Cortex of kidney (tissue), 1 donor: ENCODE measurements at places on chromosomes 16 and 17.

- DNase-seq: no peak
Observed at GRCh38 chr17:58112970-58113631, 29.9 kb downstream of the DYNLL2 start.

- DNase-seq: no peak
Observed at GRCh38 chr17:16288860-16289571, 64.3 kb downstream of the CENPV start.

DNA sequence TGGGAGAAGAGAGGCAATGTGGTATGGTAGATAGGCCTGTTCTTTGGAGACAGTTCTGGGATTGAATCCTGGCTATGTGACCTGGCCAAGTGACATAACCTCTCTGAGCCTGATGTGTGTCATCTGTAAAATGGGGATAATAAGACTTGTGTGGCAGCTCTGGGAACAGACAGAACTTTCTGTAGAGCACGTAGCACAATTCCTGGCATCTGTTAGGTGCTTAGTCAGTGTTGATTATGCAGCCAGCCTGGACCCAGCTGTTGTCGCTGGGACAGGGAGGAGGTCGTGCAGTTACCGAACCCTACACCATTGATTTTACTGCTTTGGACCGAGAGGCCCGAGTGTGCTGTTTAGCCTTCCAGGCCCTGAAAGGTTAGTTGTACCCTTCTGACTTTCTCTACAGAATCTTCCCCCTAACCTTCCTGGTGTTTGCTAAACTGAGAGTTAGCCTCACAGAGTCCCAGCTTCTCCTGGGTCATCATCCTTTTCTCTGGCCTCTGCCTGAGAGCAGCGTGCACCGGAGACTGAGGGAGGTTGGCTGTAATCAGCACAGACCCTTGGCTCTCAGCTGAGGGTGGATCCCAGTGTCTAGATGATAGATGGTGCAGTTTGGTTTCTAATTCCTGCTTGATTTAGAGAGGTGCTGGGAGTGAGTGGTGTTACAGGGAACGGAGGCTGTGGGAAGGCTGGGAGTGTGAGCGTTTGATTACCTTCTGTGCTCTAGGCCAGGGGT lies 31.9 kb downstream of the MSI2 start:
- no peak for DNase-seq

GRCh38 chr16:11546608-11547061 lies 40.1 kb downstream of the LITAF start:
- no peak for DNase-seq

DNA sequence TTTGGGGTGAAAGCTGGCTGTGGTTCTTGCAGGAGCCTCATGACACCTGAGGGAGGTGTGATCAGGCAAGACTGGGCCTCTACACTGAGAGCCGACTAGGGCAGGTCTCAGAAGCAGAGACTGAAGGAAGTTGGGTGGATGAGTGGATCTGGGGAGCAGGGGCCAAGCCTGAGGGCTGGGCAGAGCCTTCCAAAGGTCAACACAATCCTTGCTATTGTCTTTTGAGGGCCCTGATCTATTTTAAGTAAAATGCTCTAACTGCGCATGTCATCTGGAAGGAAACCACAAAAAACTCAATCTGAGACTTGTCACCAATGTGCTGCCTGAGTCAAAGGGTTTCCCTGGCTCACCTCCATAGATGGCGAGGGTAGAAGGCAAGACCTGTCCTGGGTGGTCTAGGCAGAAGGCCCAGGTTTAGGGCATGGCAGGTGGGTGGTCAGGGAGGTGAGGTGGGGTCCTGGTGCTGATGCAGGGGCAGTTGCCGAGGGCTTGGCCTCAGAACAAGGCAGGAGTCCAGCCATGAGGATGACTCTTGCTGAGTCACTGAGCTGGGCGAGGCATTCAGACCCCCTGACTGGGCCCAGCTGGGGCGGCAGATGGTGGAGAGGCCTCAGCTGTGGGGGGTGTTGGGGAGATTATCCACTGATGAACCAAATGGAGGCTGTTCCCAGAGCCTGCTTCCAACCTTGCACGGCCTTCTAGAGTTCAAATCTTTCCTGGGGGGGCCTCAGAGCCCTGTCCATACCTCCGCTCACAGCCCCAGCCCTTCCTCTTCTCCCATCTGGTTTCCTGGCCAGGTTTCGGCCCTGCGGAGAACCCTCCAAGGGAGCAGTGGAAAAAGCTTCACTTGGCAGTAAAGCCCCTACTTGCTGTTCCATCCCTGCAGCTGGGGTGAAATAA lies 5.1 kb downstream of the MVP start:
- no peak for DNase-seq

DNA sequence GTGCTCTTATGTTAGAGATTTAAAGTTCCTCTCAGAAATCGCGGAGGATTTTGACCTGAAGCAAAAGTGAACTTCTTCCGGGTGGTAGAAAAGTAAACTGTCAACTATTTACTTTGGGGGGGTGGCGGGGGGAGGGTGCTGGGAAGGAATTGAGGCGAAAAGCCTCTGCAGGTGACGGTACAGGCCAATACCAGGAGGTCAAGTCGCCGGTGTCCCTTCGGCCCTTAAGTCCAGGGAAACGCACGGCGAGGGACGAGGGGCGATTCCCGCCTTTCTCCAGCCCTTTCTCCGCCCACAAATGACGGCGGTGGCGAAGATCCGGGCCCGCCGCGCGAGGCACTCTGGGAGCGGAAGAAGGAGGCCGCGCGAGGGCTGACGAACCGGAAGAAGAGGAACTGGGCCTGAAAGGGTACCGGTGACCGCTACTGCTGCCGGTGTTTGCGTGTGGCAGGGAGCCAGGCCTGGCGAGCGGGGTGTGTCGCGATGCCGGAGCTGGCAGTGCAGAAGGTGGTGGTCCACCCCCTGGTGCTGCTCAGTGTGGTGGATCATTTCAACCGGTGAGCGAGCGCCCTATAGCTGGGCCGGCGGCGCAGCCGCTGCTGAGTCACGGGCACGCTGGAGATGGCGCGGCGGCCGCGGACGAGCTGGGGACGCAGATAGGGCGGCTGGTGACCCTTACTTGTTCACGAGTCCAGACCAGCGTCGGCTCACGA lies at the start of gene PSMD7:
Gene PSMD7 (plus strand): TSS at position 383 of the 713 bp plus-strand sequence. CDS start 101 bp downstream, at position 484.
- peak; percentile 46 for DNase-seq

DNA sequence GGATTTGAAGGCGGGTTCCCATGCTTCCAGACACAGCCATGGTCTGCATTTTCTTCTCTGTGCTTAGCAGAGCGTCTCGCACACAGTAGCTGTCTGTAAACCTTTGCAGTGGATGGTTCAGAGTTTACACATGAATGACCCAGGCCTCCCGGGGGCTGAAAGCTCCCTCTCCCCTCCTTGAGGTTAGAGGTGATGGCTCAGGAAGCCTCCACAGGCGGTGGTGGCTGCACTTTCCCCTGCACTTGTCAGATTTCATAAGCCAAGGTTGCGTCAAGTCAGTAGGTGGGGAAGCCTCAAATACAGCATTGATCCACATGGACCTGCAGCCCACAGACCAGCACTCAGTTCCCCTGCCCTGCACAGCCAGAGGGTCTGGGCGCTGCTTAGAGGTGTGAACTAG lies 211.9 kb downstream of the KATNIP start:
- DNase-seq: no peak

DNA sequence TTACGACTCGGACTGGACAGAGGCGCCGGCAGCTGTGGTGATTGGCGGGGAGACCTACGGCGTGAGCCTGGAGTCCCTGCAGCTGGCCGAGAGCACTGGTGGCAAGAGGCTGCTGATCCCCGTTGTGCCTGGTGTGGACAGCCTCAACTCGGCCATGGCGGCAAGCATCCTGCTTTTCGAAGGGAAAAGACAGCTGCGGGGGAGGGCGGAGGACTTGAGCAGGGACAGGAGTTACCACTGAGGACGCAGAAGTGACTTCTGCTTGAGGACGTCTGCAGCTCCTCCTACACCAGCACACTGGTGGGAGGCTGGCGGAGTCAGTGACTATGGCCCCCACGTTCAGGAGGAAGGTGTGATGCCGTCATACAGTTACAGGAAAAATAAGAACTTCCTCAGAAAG lies 9.7 kb downstream of the MRM3 start:
- DNase-seq: no peak

DNA sequence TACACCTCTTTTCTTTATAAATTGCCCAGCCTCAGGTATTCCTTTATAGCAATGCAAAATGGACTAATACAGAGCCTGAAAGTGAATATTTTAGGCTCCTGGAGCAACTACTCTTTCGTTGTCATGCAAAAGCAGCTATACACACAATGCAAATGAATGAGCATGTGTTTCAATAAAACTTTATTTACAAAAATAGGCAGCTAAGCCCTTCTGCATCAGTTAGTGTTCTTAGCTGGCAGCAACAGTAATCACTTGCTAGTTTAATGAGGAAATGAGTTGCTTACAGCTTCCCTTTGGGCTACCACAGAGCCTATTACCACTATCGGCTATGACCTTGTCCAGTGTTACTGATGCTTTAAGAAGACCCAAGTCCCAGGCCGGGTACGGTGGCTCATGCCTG lies 402.9 kb downstream of the XYLT1 start:
- no peak for DNase-seq

- DNase-seq: no peak
Observed at GRCh38 chr16:2948807-2949704, 15.0 kb upstream of the KREMEN2 start.

DNA sequence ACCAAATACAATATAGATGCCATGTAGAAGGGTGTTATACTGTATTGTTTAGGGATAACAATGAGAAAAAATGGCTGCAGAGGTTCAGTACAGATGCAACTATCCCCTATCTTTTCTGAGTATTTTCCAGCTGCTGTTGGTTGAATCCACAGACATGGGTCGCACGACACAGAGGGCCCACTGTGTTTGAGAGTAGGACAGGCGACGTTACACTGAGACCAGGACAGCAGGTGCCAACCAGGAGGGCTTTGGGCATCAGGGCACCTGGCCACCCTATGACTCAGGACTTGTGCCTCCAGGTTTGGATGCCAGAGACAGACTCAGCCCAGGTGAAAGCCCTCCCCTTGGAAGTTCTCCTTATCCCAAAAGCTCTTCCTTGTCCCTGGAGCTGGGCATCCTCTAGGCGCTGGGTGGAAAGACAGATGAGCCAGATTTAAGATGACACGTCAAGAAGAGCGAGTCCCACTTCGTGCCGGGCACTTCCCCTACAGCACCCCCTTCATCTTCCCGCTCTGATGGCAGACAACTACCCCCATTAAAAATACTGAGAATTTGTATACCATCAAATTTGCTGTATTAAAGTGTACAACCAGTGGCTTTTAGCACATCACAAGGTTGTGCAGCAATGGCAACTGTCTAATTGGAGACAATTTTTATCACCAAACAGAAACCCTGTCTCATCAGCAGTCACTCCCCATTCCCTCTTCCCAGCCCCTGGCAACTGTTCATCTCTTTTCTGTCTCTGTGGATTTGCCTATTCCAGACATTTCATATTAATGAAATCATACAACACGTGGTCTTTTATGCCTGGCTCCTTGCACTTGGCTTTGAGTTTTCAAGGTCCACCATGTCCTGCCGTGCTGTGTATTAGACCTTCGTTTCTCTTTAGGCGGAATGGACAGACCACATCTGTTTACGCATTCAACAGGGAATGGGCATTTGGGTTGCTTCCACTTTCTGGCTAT lies 30.6 kb downstream of the TNFRSF13B start:
- no peak for DNase-seq

- no peak for DNase-seq
Observed at GRCh38 chr16:69595127-69596036, 29.6 kb downstream of the NFAT5 start.

- no peak for DNase-seq
Observed at GRCh38 chr17:4858068-4858881, 25.1 kb downstream of the MINK1 start.

DNA sequence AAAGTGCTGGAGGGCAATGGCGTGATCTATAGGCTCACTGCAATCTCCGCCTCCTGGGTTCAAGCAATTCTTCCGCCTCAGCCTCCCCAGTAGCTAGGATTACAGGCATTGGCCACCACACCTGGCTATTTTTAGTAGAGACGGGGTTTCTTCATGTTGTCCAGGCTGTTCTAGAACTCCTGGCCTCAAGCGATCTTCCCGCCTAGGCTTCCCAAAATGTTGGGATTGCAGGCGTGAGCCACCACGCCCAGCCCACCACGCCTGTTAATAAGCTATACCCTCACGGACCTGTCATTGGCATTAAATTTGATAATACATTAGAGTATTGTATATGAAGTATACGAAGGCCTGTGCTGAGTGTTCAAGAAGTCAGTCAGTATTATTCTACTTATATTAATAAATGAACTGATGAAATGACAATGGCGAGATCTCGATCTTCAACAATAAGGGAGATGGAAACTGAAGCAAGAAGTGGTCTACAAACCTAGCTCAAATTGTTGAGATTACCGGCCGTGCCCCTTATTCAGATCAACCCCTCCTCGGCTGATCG lies 818 bp upstream of the BCAS3 start:
- no peak for DNase-seq

DNA sequence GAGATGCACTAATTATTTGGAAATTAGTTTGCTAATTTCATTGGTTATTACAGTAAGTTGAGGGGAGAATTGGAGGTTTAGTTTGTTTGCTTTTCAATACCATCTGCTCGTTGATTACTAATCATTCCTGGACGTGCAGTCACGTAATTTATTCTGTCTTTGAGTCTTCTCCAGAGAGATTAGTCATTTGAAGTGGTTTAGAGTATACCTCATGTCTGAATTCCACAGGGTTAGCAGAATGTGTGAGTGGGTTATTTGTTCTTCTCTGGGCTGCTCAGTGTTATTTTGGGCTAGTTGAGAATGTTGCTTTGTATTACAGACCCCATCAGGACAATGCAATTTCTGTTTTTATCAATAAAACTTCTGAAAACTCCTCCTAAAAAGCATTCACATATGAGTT lies 265.0 kb downstream of the RBFOX1 start:
- DNase-seq: no peak

DNA sequence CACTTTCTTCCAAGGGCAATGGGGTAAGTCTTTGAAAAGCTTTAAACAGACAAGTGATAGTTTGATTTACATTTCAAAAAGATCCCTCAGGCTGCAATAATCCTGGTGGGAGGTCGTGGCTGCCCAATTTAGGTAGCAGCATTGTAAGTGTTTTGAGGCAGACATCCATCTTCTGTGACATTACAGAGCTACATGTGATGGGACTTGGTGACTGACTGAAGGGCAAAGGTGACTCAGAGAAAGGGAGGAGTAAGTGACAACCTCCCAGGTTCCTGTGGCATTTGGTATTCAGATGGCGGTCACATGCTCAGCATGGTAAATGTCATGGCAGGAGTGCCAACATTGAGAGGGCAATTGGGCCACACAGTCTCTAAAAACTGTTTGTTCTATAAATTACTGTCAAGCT lies 26.5 kb downstream of the STAT3 start:
- DNase-seq: no peak

- no peak for DNase-seq
Observed at GRCh38 chr16:88303890-88304819, 78.6 kb upstream of the ZNF469 start.
